HCT116 (cell line): ENCODE measurements at places on chromosomes 2 and 18. TPM values are rescaled to one million over a fixed set of nuclear protein-coding genes. Genes with fewer than 3 reads are reported as not detected.

DNA sequence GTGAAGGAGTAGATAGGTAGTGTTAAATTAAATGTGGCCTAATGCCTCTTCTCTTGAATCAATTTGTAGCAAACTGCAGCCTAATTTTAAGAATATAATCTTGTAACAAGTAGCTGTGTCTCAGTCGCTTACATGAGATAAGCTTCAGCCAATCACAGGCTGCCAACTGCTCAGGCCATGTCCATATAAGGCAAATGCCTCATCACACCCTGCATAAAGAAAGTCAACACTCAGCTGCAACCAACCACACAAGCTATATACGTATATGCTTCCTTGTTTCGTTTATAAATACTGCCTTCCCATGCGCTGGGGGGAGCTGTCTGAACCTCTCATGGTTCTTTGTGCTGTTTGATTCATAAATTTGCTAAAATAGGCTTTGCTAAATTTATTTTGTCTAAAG, 476.3 kb downstream of the TRIB2 start:
- no peak overlapping the region for H3K27ac ChIP-seq
- H3K36me3 ChIP-seq: no peaks in the 10 kb centered on the region
- no peaks in the 10 kb centered on the region for H3K27me3 ChIP-seq
- no peak for DNase-seq
- H3K4me3 ChIP-seq: no peak overlapping the region

Gene LAMA3
- 5.6 TPM for total RNA-seq

Gene PARD6G
- 12.8 TPM for total RNA-seq

Gene SGPP2
- 1.6 TPM for total RNA-seq

DNA sequence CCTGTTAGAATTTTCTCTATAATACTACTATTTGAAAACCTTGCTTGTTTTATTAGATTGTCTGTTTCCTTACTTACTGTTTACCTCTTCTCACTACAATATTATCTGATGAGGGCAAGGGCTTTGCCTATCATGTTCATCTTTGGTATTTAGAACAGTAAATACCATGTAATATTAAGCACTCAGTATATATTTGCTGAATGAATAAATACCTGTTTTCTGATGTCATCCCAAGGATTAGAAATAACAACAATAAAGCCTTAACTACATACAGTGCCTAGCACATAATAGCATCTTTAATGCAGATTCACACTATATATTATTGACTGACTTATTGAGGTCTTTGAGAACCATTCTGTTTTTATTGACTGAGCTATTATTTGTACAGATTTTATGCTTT, 142.1 kb downstream of the TMEM247 start:
- no peak overlapping the region for H3K4me3 ChIP-seq
- H3K4me1 ChIP-seq: peaks cover 7% of the 10 kb centered on the region
- DNase-seq: no peak
- H3K27me3 ChIP-seq: no peaks in the 10 kb centered on the region

- H3K36me3 ChIP-seq: no peaks in the 10 kb centered on the region
- H3K4me3 ChIP-seq: no peak overlapping the region
- no peaks in the 10 kb centered on the region for H3K27me3 ChIP-seq
- H3K27ac ChIP-seq: no peak overlapping the region
- H3K4me1 ChIP-seq: no peaks in the 10 kb centered on the region
Observed at GRCh38 chr2:162210385-162210784, 32.9 kb downstream of the FAP start.

- no peak overlapping the region for H3K27ac ChIP-seq
- no peaks in the 10 kb centered on the region for H3K27me3 ChIP-seq
- no peak overlapping the region for H3K4me3 ChIP-seq
- DNase-seq: no peak
Observed at GRCh38 chr2:203059567-203060240, 45.0 kb downstream of the NBEAL1 start.

DNA sequence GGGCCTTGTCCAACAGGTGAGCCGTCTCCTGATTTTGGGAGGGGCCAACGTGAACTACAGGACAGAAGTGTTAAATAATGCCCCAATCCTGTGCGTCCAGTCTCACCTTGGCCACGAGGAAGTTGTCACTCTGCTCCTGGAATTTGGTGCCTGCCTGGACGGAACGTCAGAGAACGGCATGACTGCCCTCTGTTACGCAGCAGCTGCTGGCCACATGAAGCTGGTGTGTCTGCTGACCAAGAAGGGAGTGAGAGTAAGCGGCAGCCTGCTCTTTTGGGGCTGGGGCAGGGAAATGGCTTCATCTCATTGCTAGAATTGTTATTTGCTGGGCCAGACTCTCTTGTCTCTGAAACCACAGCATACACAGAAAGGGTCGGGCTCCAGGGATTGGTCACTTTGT, 92.3 kb downstream of the WDSUB1 start:
- H3K27me3 ChIP-seq: no peaks in the 10 kb centered on the region
- no peak overlapping the region for H3K27ac ChIP-seq
- no peaks in the 10 kb centered on the region for H3K4me1 ChIP-seq
- 0 out of 2 replicates have a peak, but pooled peaks cover 5% of the 10 kb centered on the region for H3K36me3 ChIP-seq

- H3K27me3 ChIP-seq: no peaks in the 10 kb centered on the region
- peaks cover 7% of the 10 kb centered on the region; the same call in 1 of the 2 replicates for H3K4me1 ChIP-seq
- H3K27ac ChIP-seq: no peak overlapping the region
- no peaks in the 10 kb centered on the region for H3K36me3 ChIP-seq
- DNase-seq: no peak
Observed at GRCh38 chr2:96772903-96773671, 12.4 kb downstream of the CNNM4 start.

DNA sequence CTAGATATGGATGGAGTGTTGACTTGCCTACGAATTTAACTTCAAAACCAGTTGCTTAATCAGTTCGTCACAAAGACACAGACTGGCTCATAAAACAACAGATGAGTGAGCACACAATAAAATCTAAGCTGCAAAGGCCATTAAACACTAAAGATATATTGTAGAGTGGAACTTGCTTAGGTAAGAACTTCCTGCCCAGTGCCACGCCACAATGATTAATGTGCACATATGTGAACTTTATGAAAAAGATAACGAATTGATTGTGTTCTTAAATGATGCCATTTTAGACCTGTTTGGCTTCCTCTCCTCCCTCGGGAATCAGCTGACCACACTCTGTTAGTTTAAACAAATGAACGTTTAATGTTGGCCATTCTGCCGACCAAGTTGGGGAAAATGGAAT, 2031.3 kb upstream of the CELF4 start:
- no peaks in the 10 kb centered on the region for H3K27me3 ChIP-seq
- H3K4me3 ChIP-seq: no peak overlapping the region
- no peak for DNase-seq
- no peak overlapping the region for H3K27ac ChIP-seq

DNA sequence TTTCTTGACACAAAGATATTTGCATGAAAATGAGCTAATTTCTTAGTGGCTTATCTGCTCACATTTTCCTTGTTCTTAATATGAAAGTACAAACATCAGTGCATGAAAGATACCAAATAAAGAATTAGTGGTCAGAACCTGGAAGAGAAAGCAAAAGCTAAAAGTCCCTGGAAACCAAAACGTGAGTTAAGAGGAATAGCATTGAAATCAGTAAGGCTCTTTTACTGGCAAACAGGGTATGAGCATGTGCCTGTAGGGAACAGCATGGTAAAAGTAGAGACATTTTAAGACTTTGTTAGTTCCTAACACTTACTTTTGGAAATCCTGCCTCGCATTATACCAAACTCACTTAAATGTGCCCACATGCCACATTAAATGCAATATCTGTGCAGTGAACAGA, 31.9 kb upstream of the CWC22 start:
- peaks cover 5% of the 10 kb centered on the region; the same call in 1 of the 2 replicates for H3K4me1 ChIP-seq
- no peak overlapping the region for H3K4me3 ChIP-seq
- H3K36me3 ChIP-seq: no peaks in the 10 kb centered on the region
- no peaks in the 10 kb centered on the region for H3K27me3 ChIP-seq

Gene RPRM
- total RNA-seq: not detected

GRCh38 chr2:56001947-56002346, 78.4 kb upstream of the EFEMP1 start:
- no peak overlapping the region for H3K4me3 ChIP-seq
- H3K27me3 ChIP-seq: no peaks in the 10 kb centered on the region
- no peak for DNase-seq
- no peaks in the 10 kb centered on the region for H3K36me3 ChIP-seq
- no peaks in the 10 kb centered on the region for H3K4me1 ChIP-seq
- H3K27ac ChIP-seq: no peak overlapping the region

DNA sequence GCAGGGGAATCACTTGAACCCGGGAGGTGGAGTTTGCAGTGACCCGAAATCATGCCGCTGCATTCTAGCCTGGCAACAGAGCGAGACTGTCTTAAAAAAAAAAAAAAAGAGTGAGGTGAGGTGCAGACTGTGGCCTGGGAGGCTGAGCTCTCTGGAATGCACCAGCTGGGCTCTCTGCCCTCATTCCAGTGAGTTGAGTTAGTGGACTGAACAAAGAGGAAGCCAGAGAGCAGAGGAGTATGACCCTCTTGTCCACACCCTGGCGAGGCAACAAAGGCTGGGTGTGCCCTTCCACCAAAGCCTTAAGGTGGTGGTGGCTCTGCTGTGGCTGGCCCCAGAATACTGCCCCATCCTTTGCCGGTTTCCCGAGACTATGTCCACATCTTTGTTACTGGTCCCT, 71.3 kb upstream of the ACKR3 start:
- no peaks in the 10 kb centered on the region for H3K4me1 ChIP-seq
- H3K36me3 ChIP-seq: no peaks in the 10 kb centered on the region
- peaks cover 15% of the 10 kb centered on the region for H3K27me3 ChIP-seq
- no peak for DNase-seq
- H3K27ac ChIP-seq: no peak overlapping the region

Gene SULT6B1
- total RNA-seq: not detected

- H3K4me1 ChIP-seq: no peaks in the 10 kb centered on the region
- peaks cover 6% of the 10 kb centered on the region; the same call in 1 of the 2 replicates for H3K27me3 ChIP-seq
- no peak overlapping the region for H3K27ac ChIP-seq
- no peaks in the 10 kb centered on the region for H3K36me3 ChIP-seq
Observed at GRCh38 chr2:163919717-163920116, 183.9 kb upstream of the FIGN start.

GRCh38 chr2:210577263-210578071, 21.1 kb downstream of the CPS1 start:
- no peaks in the 10 kb centered on the region for H3K27me3 ChIP-seq
- H3K27ac ChIP-seq: no peak overlapping the region
- DNase-seq: peak; percentile 33
- H3K36me3 ChIP-seq: no peaks in the 10 kb centered on the region

GRCh38 chr18:23416298-23416697, 36.8 kb upstream of the RIOK3 start:
- no peak for DNase-seq
- H3K27me3 ChIP-seq: no peaks in the 10 kb centered on the region
- no peaks in the 10 kb centered on the region for H3K4me1 ChIP-seq
- no peak overlapping the region for H3K27ac ChIP-seq

Gene TEX44
- total RNA-seq: not detected

Gene CFAP65
- total RNA-seq: 0.52 TPM

DNA sequence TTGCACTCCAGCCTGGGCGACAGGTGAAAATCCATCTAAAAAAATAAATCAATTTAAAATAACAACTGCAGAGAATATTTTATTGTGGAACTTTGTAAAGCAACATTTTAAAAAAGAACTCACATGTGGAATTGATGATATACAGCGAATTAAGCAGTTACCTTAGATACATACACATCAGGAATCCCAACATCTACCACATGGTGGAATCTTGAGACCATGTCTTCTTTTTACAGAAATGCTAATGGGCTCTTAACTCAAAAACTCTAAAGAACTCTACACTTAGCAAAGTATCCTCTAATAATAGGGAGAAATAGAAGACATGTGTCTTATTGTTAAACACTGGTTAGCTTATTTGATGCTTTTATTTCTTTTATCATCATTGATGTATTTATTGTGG, 373.6 kb downstream of the CDH7 start:
- H3K27ac ChIP-seq: no peak overlapping the region
- no peaks in the 10 kb centered on the region for H3K36me3 ChIP-seq
- no peak overlapping the region for H3K4me3 ChIP-seq
- H3K27me3 ChIP-seq: no peaks in the 10 kb centered on the region
- H3K4me1 ChIP-seq: no peaks in the 10 kb centered on the region
- no peak for DNase-seq

DNA sequence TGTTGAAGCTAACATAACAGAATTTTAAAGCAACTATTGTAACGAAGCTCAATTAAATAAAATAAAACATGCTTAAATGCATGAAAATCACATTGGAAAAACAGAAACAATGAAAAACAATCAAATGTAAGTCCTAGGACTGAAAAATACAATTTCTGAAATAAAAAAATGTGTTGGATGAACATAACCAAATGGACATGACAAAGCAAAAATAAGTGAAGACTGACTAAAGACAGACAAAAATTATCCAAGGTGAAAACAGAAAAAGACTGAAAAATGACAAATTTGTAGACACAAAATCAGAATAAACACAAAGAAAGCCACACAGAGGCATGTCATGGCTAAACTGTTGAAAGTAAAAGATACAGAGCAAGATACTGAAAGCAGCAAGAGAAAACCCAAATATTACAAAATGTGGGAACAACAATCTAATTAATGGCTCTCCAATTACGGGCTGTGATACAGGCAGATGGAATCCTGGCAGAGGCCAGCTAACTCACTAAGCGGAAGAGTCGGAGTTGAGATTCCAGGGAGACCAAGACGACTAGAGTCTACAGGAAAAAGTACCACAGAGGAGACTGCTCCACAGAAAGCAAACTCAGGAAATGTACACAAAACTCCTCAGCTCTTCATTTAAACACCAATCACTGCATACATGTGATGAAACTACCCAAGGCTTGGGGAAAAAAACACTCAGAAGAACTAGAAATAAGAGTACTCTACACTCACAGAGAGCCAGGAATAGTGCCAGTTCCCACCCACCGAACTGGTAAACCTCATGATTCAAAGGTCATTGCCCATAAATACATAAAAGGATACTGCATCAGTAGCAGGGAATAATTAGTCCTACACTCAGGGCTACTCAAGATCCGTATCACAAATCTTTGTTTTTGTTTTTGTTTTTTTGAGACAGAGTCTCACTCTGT, 83.6 kb downstream of the ATAD2B start:
- H3K36me3 ChIP-seq: no peaks in the 10 kb centered on the region
- H3K4me1 ChIP-seq: no peaks in the 10 kb centered on the region
- no peak overlapping the region for H3K4me3 ChIP-seq
- H3K27ac ChIP-seq: no peak overlapping the region
- no peak for DNase-seq

- H3K4me1 ChIP-seq: no peaks in the 10 kb centered on the region
- no peak overlapping the region for H3K4me3 ChIP-seq
- no peaks in the 10 kb centered on the region; the same call in 1 of the 2 replicates for H3K27me3 ChIP-seq
Observed at GRCh38 chr18:48017635-48018034, 87.2 kb upstream of the SMAD2 start.

GRCh38 chr2:126863336-126864015, 35.2 kb upstream of the TEX51 start:
- no peak for DNase-seq
- H3K27ac ChIP-seq: no peak overlapping the region
- H3K27me3 ChIP-seq: peaks cover 24% of the 10 kb centered on the region
- no peaks in the 10 kb centered on the region for H3K4me1 ChIP-seq

Gene QPCT
- total RNA-seq: not detected
